ENCODE measurements at places on chromosomes 6 and 20.

GRCh38 chr6:111764238-111765175, 108.7 kb downstream of the FYN start:
- DNase-seq = peak; percentile 33

DNA sequence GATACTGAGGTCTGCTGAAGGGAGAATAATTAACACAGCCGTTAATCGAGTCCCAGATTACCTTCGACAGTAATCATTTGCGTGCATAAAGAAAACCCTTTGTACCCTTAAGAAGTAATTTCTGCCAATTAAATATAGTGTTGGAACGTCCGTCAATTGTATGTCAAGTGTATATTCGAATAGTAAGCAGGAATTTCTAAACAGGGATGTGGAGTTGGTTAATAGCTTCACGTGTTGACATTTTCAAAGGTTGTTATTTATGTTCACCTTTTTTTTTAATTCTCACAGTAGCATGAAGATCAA, 798 bp upstream of the SNAP91 start:
- DNase-seq = no peak

GRCh38 chr20:48535556-48535955, 292.2 kb downstream of the PREX1 start:
- DNase-seq = no peak

DNA sequence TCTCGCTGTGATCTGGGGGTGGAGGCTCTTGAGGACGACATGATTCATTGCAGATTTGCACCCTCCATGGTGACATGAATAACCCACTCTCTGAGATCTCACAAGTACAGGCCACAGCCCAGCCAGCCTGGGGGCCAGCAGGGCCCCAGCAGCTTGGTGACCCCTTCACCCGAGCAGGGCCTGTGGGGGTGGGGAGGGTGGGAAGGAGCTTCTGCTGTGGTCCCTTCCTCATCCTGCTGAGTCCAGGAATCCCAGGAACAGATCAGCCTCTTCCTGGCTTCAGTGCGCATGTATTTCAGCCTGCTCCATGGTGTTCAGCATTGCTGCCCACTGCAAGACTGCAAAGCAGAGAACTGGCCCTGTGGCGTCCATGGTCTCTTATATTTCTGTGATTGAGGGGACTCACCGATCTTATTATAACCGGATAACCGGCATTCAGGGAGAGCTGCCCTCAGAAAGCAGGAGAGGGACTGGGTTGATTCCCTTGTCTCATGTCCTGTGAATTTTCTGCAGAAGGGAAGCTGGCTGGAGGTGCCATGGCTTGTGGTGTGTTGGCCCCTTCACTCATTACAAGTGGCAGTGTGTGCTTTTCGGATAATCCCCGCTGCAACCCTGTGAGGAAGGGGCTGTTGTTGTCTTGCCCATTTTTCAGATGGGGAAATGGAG, 118.8 kb upstream of the FRMD1 start:
- no peak for DNase-seq

DNA sequence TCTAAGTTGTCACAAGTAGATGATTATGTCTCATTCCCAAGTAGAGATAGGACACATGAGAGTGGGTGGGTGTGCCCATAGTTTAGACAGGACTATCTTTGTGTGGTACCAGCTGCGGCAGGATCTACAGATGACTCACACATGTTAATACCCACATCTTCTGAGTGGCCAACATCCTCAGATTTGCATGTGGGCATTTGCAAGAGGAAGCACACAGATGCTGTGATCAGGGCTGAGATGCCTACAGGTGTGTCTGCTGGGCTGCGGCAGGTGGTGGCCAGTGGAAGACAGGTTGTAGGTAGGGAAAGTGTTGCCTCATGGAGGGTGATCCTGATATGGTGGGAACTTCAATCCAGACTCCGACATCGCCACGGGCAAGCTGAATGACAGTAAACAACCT, 50.8 kb downstream of the UTRN start:
- no peak for DNase-seq
